Fibroblast of the aortic adventitia (primary cell): ENCODE measurements at places on chromosomes 16 and 17. TPM values are rescaled to one million over a fixed set of nuclear protein-coding genes. Genes with fewer than 3 reads are reported as not detected.

DNA sequence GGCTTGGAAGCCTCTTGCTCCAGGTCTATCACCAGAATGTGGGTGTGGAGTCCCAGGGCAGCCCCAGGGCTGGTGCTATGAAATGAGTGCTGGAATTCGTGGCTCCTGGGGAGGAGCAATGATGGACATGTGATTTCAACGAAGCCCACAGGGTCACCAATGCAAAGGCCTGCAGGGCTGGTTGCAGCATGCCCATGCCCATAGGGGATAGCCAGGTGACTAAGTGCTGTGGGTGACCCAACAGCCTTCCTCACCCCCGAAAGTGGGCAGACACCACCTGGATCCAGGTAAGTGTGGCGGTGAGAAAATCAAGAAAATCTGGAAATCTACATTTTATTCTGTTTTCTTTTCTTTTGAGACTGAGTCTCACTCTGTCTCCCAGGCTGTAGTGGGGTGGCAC, 87.5 kb upstream of the GPRC5B start:
- DNase-seq, result no peak

- DNase-seq, result no peak
These were observed 47.0 kb downstream of the SKAP1 start for GRCh38 chr17:48382989-48383388.

- peak; percentile 89 for DNase-seq
These were observed 1.8 kb downstream of the ST3GAL2 start for GRCh38 chr16:70437017-70437581.

- DNase-seq, result peak; percentile 22
These were observed 20.7 kb upstream of the CCL5 start for GRCh38 chr17:35900708-35901480.

- peak; percentile 76 for DNase-seq
These were observed 321.9 kb upstream of the PMFBP1 start for GRCh38 chr16:72493716-72494415.

The GCGR gene
- total RNA-seq, result not detected in 2 replicates

DNA sequence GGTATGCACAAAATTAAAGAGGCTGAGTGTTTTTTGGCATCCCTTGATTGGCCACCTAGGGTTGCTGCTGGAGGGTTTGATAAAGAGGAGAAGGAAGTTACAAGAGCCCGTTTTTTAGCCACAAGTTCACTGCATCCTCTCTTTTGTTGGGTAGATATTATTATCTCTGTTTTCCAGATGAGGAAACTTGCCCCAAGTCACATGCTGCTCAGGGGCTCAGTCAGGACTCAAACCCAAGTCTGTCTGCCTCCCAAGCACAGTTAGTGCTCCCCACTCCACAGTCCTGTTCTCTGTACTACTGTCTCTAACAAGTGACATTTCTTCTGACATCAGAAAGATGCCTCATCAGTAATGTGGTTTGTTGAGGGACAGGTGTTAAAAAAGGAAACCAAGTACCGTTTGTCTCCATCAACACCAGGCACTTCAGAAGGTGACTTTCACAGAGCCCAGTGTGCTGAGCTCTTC, 1.4 kb downstream of the NT5M start:
- no peak for DNase-seq

DNA sequence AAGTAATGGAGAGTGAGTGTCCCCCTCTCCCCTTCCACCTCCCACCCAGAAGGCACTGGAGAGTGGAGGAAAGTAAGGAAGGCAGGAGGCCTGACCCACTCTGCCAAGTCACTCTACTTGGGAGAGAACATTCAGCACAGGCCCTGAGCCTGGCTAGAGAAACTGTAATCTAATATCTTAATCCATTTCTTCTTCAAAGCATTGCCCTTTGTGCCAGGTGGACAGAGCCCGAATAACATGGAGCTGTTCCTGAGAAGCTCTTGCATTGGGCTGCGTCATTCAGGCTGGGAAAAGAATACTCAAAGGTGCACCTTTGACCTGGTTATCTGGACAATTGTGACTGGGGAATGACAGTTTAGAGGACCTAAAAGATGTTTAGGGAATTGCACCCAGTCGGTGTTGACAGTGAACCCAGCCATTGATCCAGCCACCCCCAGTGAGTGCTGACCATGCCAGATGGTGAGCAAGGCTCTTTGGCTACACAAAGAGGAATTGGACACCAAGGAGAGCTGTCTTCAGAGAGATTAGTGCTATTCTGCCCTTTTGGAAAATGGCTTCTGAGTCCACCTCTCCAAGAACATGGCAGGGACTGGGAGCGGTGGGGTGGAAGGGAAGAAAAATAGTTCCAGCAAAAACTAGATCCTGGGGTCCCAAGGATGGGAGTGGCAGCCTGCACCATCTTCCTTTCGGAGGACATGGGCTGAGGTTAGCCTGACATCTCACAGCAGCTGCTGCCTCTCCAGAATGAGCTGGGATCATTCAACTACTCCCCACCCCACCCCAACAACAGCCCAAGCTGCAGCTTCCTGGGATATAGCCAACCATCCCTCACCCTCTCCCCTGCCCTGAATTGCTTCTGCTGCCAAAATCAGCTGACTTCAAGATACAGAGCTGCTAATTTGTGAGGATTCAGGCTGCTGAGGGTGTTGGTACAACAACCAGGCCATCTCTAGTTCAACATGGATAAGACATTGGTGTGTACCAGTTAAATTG, 11.6 kb upstream of the NOG start:
- no peak for DNase-seq

The SDK2 gene
- total RNA-seq, result not detected in 2 replicates

The NUDT21 gene
- 51.6 and 116 TPM in 2 replicates for total RNA-seq

The CDK3 gene
- 1.1 TPM in 1 of 2 replicates, not detected in the other for total RNA-seq

DNA sequence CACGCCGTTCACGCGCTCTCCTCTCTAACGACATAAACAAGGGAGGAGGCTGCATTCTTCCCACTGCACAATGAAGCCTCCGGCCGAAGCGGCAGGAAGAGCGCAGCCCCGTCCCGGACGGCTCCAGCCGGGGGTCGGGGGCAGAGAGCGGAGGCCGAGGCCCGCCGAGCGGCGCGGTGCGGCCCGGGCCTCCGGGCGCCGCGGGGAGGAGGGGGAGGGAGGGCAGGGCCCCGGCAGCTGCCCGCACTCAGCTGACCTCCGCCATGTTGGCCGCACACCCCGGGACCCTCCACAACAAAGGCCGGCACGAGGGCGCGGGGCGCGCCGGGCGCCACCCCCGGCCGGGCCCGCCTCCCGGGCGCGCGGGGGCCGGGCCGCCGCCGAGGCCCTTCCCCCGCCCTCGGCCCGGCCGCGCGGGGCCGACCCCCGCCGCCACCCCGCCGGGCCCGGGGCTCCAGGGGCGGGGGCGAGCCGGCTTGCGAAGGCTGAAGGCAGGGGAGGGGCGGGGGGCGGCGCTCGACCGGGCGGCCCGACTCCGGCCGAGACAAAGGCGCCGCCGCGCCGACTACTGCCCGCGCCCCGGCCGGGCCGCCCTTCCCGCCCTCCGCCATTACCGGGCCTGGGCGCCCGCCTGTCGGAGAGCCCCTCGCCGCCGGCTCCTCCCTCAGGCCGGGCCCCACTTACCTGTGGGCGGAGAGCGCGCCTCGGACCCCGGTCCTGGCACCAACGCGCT, 527 bp downstream of the SIAH1 start:
- DNase-seq, result peak; percentile 54

The TP53TG3F gene
- total RNA-seq, result not detected in 2 replicates

DNA sequence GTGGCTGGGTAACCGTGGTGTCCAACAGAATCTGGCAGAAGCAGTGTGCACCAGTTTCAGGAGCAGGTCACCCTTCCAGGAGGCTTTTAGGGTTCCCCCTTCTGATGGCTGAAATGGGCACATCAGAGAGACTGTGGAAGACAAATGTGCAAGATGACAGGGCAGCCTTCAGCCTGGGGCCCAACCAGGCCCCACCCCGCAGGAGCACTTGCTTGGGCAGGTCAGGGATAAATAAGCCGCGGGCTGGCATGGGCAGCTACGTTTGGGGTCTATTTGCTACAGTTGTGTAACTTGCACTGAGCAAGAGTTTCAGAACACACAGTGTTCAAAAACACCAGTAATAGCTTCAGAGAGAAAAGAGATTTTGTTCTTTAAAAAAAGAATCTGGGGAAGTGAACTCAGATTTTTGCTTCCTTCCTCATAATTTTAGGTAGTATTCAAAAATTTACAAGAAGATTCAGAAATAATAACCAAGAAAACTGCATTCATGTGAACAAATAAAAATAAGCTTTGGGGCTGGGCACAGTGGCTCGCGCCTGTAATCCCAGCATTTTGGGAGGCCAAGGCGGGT, 44.9 kb upstream of the BAHCC1 start:
- no peak for DNase-seq

The KRT12 gene
- not detected in 2 replicates for total RNA-seq

The RFFL gene
- 17.0 TPM in 2 replicates for total RNA-seq

The RHBDL1 gene
- total RNA-seq, result 1.6 and 3.2 TPM in 2 replicates
